ENCODE measurements at places on chromosomes 7 and 10. TPM values are rescaled to one million over a fixed set of nuclear protein-coding genes. Genes with fewer than 3 reads are reported as not detected.

The HOXA5 gene
- total RNA-seq = not detected

The TRDMT1 gene
- 7.7 TPM for total RNA-seq

The TRIM74 gene
- total RNA-seq = 1.8 TPM

The DNAJB12 gene
- total RNA-seq = 25.5 TPM

The CLRN3 gene
- not detected for total RNA-seq

The CLEC2L gene
- total RNA-seq = not detected

The CCL24 gene
- not detected for total RNA-seq

The HHEX gene
- 0.23 TPM for total RNA-seq

The PHYHIPL gene
- total RNA-seq = not detected

The OR13A1 gene
- total RNA-seq = not detected

The HMX2 gene
- total RNA-seq = not detected

- no peak for DNase-seq
Observed at GRCh38 chr10:19654576-19654975, 161.7 kb upstream of the PLXDC2 start.

- no peak for DNase-seq
Observed at GRCh38 chr10:128714644-128715415, 588.6 kb upstream of the MKI67 start.

- DNase-seq = no peak
Observed at GRCh38 chr7:28793381-28794085, 164.6 kb downstream of the TRIL start.

- no peak for DNase-seq
Observed at GRCh38 chr7:145732521-145732920, 384.1 kb upstream of the CNTNAP2 start.

DNA sequence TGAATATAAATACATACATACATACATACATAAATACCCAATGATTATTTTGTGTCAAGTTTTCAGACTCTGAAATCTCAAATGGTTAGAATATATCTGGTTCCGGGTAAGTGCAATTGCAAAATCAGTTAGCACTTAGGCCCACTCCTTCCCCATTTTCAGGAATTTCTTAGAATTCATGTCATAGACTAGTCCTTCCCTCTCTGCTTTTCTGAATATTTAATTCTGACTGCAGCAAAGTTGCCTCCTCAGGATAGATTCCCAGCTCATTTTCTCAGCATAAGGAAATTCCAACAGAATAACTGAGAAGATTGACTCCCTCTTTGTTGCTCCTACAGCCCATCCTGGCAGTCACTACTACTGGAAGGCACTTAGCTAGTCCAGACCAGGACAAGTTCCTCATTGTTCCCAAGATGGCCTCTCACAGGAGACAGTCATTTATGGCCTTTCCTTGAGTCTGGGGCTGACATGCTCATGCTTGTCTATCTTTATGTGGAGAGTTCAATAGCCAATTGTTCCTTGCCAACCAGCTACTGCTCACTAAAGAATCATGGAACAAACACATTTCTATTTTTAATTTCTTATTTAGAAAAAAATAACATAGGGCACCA is 142.9 kb upstream of the ITGB1 start:
- no peak for DNase-seq

GRCh38 chr10:26087666-26088065 is 128.9 kb upstream of the GAD2 start:
- DNase-seq = no peak

DNA sequence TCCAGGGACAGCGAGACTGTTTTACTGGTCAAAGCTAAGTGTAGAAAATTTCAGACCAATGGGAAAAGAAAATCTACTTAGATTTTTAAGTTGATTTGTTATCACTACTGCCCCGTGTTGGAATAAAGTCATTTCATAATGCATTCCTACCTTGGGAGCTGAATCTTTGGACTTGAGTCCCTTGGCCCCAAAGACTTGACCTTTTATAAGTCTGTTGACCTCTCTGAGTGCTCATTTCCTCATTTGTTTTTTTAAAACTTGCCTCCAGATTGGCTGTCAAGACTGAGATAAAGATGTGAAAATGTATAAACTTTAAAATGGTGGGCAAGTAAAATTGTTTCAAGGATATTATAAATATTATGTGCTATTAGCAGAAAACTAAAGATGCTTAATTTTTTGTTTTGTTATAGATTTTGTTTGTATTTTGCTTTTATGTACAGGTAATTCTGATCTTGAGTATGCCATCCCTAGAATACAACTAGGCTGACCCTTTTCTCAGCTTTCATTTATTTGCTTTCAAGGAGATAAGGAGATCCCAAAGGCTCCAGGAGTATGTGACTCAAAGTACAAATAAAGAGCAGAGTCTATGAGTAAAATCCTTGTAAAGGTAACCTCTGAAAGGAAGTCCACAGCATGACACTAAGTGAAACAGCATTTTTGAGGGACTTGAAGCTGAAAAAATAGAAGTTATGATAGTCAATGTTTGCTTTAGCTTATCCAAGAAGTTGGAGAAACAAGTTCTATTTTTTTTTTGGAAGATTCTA is 54.6 kb downstream of the TMEM26 start:
- no peak for DNase-seq

- DNase-seq = no peak
Observed at GRCh38 chr7:20053334-20054104, 163.7 kb downstream of the MACC1 start.

DNA sequence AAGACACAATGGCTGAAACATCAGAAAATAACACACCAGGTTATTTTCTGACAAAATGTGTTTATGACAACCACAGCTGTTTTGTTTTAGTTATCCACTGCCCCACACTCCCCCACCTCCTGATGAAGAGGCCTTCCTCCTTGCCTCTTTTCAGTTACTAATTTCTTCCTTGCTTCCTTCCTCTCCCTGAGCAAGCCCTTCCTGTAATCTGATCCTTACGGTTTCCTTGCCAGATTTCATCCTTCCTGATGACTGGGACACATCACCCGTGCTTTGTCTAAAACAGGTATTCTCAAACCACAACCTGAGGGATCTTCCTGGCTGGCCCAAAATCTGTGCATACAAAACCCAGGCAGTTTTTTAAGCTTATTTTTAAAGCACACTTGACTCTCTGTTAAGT is 39.4 kb downstream of the CHST15 start:
- no peak for DNase-seq

- DNase-seq = no peak
Observed at GRCh38 chr10:58360412-58361004, 24.7 kb upstream of the TFAM start.

GRCh38 chr7:150966002-150966401 is 12.1 kb downstream of the KCNH2 start:
- no peak for DNase-seq

DNA sequence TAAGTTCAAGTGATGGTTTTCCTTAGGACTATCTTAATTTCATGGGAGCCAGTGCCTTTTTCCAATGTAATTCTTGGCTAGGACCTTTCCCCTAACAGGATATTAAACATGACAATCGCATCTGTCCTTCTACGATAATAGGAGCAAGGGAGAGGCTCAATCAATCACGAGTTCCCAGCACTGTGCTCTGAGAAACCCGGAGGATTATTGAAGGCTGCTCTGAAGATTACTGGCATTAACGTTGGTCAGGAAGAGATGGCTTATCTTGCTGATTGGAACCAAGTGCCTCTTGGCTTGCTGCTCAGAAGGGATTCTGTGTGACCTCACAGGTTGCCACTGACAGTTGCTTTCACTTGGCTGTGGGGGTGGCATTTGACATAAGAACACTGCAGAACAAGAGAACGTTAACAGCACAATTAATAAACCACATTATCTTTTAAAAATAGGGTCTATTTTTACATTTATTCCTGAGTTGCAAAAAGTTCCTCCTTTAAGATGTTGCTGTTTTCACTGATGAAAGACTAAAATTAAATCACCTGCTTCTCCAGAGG is 252.1 kb upstream of the TAC1 start:
- no peak for DNase-seq

DNA sequence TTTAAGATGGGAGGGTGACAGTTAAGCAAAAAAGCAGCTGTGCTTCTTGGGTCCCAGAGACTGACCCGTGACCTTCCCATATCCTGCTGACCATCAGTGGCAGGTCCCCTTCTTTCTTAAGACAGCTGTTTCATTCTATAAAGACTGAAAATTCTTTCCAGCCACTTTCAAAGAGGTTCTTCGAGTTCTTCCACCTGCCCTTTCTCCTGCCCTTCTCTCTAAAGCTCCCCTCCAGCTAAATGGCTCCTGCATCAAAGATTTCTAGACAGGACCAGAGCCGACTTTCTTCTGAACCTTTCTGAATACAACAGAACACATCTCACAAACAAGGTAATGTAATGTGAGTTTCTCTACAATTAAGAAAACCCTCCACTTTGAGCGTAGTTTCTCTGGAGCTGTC is 180.8 kb downstream of the SFMBT2 start:
- DNase-seq = no peak

GRCh38 chr7:56537952-56538351 is 421.7 kb upstream of the NUPR2 start:
- DNase-seq = no peak

GRCh38 chr7:98872328-98872924 is 2.6 kb upstream of the TMEM130 start:
- DNase-seq = no peak

DNA sequence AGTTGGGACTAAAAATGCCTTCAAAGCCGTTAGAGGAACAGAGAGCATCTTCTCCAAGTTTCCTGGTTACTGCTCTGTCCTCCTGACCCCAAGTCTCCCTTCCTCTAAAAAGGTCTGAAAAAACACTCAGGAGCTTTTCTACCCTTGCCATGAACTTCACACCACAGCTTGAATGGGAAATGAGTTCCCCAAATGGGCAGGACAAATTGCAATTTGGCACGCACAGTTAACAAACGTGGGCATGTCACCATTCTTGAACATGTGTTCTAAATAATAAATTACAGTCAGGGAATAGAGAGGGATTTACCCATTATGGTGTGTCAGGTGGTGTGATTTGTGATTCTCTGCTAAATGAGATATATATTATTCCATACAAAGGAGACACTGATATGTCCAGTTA is 91.2 kb upstream of the WNT16 start:
- DNase-seq = no peak

GRCh38 chr10:5466451-5467206 is 32.7 kb downstream of the CALML5 start:
- no peak for DNase-seq

GRCh38 chr7:81308643-81309322 is 389.9 kb upstream of the SEMA3C start:
- no peak for DNase-seq

- no peak for DNase-seq
Observed at GRCh38 chr7:94297397-94297838, 97.3 kb upstream of the COL1A2 start.

DNA sequence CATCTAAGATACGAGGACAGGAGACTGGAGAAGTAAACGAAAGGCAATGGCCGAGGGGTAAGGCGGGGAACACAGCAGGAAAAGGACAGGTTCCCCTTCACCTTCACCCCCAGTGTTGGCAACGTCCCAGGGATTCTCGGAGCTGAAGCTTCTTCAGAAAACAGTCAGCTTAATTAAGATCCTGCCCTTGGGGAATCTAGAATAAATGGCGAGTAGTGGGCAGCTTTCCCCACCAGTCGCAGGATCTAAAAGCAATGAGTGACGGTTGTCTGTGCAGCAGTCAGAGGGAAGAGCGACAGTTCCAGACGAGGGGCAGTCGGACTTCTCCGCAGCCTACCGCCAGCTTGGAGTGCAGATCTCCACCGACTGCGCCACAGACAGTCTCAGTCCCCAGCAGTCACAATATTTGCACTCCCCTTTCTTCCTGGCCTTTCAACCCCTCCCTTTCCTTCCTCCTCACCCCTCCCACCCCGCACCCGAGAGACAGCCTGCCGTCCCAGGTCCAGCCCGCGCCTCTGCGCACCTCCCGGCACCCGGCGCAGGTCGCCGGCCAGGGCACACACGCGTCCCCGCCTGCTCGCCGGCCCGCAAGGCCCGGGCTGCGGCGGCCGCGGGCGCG is 10.9 kb upstream of the SP8 start:
- no peak for DNase-seq

DNA sequence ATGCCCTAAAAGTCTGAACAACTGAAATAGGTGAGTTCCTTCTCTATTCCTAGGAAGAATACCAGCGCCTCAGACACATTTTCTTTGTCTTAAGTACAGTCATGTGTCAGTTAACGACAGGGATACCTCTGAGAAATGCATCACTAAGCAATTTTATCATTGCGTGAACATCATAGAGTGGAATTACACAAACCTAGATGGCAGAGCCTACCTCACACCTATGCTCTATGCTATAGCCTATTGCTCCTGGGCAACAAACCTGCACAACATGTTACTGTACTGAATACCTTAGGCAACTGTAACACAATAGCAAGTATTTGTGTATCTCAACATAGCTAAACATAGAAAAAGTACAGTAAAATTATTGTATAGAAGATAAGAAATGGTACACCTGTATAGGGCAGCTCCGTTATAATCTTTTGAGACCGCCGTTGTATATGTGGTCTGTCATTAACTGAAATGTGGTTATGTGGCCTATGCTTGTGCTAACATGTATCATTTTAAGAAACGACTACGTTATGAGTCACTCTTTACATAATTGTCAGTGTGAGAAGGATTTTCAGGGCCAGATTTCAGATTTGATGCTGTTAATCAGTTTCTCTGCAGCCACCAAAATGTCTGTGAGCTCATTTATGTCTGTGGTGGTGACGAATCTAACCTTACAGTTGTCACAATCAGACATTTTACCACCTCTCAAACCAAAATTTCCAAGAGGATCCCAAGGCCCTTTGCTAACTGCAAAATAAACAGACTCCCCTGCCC is 66.1 kb upstream of the STK17A start:
- peak; percentile 67 for DNase-seq

GRCh38 chr10:35103882-35104281 is 13.7 kb upstream of the CUL2 start:
- DNase-seq = no peak

- DNase-seq = no peak
Observed at GRCh38 chr7:69947998-69948397, 349.7 kb downstream of the AUTS2 start.

DNA sequence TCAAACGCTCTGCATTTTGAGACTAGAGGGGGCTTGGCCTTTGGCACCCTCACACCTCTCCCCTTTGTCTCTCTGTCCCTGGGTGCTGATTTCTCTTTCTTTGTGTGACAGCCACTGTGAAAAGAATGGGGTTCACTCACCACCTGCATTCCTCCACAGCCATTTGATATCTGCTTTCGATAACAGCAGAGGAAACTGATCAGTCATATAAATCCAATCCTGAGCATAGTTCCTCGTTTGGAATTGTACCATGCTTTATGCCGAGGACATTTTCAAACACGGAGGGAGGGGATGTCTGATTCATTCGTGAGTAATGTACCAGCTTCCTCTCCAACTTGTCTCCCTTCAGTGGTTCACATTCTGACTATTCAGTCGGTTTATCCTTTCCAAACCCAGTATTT is 15.8 kb downstream of the MET start:
- DNase-seq = no peak

GRCh38 chr10:30383356-30383755 is 34.3 kb upstream of the MTPAP start:
- no peak for DNase-seq

GRCh38 chr7:22082886-22083703 is 137.4 kb upstream of the CDCA7L start:
- peak; percentile 87 for DNase-seq

- DNase-seq = no peak
Observed at GRCh38 chr7:133458688-133459087, 205.8 kb downstream of the EXOC4 start.

GRCh38 chr10:52541006-52541473 is 227.0 kb downstream of the DKK1 start:
- DNase-seq = no peak
